ENCODE measurements at places on chromosomes 7 and 10.

DNA sequence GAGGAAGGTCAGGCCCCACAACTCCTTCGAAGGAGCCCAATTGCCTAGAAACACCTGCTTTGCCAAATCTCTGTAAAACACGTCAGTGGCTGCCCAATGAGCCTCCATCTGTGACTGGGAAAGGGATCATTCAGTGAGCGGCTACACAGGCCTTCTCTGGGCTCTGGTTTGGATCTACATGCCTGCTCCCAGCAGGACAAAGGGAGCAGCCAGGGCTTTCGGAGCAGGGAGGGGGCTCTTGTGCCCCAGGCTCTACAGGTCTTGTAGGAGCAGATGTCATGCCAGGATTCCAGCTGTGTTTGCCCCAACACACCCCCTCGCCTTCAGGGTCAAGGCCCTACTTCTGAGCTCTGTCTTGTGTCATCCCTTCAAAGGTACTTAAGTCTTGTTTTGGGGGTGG, 73.5 kb downstream of the CLEC2L start:
- no peak for DNase-seq

GRCh38 chr7:37095122-37095521, 353.5 kb downstream of the ELMO1 start:
- no peak for DNase-seq

- no peak for DNase-seq
Observed at GRCh38 chr10:109977382-109977806, 30.4 kb upstream of the ADD3 start.

- DNase-seq: no peak
Observed at GRCh38 chr10:13871011-13871410, 284.2 kb downstream of the PRPF18 start.

GRCh38 chr7:130207642-130208041, at the start of gene SSMEM1:
Gene SSMEM1, plus strand, starts transcription at chr7:130207860. Its CDS starts 51 bp downstream, at chr7:130207911.
- DNase-seq: no peak
